Memory B cell (primary cell): ENCODE measurements at places on chromosomes 7 and 10.

DNA sequence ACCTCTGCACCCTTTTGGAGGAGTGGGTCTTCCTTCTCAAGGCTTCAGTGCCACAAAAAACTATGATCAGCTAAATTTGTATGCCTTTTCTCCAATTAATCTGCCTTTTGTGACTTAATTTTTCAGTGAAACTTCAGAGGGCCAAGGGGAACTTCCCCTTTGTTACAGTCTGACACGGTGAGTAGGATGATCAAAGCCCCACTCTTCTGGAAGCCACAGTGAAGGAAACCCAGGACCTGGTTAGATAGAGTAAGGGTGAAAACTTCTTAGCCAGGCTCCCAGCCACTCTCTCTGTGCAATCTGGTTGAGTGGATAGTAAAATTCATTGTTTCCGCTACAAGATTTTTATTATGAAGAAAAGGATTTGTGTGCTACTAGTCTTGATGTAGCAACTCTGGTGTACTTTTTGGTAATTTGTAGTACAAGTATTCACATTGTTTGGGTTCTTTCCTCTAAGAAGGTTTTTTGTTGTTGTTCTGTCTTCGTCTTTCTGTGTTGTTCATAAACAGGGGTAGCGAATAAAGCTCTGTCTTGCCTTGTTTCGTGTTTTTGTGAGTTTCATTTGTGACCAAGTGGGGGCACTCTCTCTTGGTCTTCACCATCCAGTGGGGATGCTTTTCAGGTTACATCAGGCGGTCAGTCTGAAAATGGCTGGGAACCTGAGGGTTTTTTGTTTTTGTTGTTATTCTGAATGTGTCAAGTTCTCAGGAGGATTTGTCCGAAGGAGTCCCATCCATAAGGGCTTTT is 268.5 kb upstream of the NPSR1 start:
- no peak for DNase-seq

GRCh38 chr7:111132833-111133232 is 41.9 kb downstream of the LRRN3 start:
- no peak for DNase-seq

DNA sequence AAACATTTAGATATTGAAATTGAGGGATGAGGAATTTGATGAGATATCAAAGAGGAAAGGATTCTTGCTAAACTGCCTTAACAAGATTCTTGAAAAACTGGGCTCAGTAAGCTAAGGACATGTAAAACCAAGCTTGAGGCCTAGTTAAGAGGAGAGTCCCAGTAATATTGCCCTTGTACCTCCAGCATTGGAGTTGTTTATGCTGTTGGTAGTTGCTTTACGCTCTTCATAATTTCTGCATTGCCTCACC is 156.1 kb upstream of the TRIM24 start:
- no peak for DNase-seq

- no peak for DNase-seq
Measured at GRCh38 chr10:72738486-72738885, 46.5 kb downstream of the MCU start.

DNA sequence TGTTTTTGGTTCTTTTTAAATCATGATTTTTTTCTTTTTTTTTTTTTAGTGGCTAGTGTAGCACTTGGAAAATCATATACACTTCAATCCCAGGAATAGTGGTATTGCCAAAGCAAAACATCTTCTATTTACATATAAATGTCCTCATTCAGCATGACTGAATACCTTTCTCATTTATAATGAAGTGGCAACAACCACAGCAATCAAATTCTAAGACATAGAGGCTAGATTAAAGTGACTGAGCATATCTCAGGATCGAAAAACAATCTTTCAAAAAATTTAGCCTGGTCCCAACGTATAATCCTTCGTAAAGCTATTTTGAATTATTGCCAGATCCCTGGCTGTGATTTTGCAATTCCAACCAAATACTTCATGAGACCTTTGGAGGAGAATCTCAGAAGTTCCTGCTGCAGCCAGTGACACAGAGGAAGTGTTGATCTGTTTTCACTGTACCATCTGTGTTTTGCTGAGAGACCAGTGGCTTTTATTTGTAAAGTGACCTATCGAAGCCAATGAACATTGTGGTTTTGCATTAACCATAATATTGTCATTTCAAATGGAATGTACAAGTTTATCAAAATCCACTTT is 29.8 kb upstream of the SP8 start:
- no peak for DNase-seq

DNA sequence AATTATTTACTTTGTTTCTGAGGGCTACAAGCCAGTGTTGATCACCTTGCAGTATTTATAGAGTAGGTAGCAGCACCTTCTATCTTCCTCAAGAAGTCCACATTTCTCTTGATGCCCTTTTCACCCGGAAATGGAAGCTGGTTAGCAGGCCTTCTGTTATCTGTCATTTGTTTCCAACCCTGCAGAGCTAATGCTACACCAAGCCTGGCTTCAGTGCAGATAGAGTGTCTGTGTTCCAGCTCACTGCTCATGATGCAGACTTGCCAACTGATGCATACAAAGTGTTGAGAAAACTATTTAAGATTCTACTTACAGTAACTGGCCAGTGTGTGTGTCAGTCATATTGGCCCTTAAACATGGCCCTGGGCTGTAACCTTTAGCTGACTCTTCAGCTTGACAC is 301.0 kb downstream of the LHFPL3 start:
- DNase-seq, result no peak

- DNase-seq, result peak; percentile 68
Measured at GRCh38 chr7:141649865-141650634, 51.9 kb downstream of the DENND11 start.

DNA sequence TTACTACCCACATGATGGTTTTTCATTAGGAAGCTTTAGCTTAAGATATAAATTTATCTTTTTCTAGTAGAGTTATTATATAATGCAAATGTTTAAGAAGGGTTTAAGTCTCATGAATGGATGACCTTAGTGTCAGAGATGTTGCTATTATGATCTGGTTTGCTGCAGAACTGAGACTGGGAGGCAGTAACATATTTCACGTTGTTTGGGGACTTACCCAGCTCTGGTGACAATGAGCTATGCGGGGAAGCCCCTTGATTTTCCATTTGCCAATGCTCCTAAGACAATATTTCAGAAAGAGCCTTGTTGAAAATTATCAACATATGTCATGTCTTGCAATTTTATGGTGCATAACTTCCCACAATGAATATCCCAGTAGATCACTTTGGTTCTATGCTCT is 754.6 kb downstream of the REEP3 start:
- DNase-seq, result no peak

GRCh38 chr10:112797197-112797596 is 152.8 kb upstream of the TCF7L2 start:
- no peak for DNase-seq

- DNase-seq, result no peak
Measured at GRCh38 chr7:106591146-106591545, 69.8 kb downstream of the CCDC71L start.

- DNase-seq, result no peak
Measured at GRCh38 chr7:96179341-96179740, 142.6 kb downstream of the SLC25A13 start.

DNA sequence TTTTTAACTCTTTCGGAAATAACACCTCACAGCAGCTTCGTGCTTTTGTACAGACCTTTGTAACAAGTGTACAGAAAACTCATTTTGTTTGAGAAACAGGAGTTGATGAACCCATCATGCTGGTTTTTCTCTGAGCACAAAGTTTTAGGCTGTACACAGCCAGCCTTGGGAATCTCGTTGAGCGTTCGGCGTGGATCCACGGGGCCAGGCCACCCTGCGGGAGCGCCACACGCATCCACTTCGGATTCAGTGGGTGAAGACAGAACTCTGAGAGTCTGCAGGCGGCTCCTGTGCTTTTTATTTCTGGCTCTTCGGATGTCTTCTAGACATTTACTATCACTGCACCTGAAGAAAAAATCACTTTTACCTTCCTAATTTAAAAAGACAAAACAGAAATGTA is 131.2 kb downstream of the SMURF1 start:
- DNase-seq, result no peak

- no peak for DNase-seq
Measured at GRCh38 chr7:152035817-152036216, 10.3 kb downstream of the GALNT11 start.

GRCh38 chr7:101519324-101520023 is 109.6 kb downstream of the MYL10 start:
- no peak for DNase-seq
